ENCODE measurements at places on chromosomes 16 and 17.
A peak's percentile ranks its signal among the peaks of the same experiment; 100 is the strongest.

- DNase-seq, result peak; percentile 75
Observed at GRCh38 chr16:86044241-86044671, 145.3 kb downstream of the IRF8 start.

- DNase-seq, result no peak
Observed at GRCh38 chr17:73638556-73638955, 5.7 kb downstream of the SDK2 start.

- no peak for DNase-seq
Observed at GRCh38 chr16:35714665-35715064, 2255.3 kb downstream of the TP53TG3F start.

- DNase-seq, result no peak
Observed at GRCh38 chr16:22217890-22218730, 12.0 kb downstream of the EEF2K start.

- DNase-seq, result no peak
Observed at GRCh38 chr17:63542218-63542545, 8.1 kb upstream of the DCAF7 start.

DNA sequence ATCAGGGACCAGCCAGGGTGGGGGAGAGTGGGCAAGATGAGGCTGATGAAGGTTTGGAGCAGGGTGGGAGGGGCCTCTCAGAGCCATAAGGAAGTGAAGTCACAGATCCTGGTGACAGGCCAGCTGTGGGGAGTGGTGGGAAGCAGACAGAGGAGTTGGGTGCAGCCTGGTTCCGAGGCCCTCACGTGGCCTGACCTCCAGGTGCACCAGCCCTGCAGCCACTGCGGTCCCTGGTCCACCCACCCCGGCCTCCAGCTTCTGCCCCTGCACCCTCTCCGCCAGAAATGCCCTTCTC, 3.9 kb upstream of the ZFPM1 start:
- no peak for DNase-seq

GRCh38 chr17:59373882-59374495, 42.5 kb downstream of the YPEL2 start:
- DNase-seq, result no peak

DNA sequence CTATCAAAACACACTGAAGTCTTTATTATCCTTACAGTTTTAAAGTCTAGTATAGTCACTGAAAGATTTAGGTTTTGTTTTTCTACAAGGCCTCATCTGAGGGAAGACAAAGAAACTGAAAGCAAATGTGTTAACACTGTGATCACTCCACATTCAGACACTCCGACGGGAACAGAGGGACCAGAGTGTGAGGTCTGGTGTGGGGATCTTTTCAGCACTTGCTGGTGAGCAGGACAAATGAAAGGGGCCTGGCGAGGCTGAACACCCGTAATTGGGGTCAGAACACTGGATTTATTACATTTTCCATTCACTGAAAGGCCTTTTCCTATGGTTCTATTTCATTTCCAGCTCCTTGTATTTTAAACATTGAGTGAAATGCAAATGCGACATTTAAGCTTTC, 910.5 kb downstream of the CDH11 start:
- no peak for DNase-seq

GRCh38 chr17:82369211-82369610, 2.4 kb upstream of the UTS2R start:
- DNase-seq, result no peak

- DNase-seq, result no peak
Observed at GRCh38 chr17:76428511-76428910, 24.4 kb downstream of the UBE2O start.

DNA sequence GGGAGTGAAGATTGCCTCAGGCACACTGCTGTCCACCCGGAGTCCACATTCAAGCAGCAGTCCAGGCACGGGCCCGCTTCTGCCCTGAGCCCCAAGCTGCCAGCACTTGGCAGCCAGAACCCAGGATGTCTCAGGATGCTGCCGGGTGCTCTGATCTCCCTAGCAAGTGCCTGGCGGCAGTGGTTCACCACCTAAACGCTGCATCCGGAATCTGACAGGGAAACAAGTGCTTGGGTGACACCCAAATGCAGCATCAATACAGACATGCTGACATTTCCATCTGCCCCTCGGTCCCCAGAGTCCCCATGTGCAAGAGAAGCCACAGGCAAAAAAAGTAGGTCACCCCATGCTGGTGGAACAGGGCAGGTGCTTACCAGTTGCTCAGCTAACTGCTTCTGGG, 197.1 kb upstream of the RPL38 start:
- DNase-seq, result no peak

- DNase-seq, result no peak
Observed at GRCh38 chr17:55072898-55073297, 104.3 kb downstream of the STXBP4 start.

DNA sequence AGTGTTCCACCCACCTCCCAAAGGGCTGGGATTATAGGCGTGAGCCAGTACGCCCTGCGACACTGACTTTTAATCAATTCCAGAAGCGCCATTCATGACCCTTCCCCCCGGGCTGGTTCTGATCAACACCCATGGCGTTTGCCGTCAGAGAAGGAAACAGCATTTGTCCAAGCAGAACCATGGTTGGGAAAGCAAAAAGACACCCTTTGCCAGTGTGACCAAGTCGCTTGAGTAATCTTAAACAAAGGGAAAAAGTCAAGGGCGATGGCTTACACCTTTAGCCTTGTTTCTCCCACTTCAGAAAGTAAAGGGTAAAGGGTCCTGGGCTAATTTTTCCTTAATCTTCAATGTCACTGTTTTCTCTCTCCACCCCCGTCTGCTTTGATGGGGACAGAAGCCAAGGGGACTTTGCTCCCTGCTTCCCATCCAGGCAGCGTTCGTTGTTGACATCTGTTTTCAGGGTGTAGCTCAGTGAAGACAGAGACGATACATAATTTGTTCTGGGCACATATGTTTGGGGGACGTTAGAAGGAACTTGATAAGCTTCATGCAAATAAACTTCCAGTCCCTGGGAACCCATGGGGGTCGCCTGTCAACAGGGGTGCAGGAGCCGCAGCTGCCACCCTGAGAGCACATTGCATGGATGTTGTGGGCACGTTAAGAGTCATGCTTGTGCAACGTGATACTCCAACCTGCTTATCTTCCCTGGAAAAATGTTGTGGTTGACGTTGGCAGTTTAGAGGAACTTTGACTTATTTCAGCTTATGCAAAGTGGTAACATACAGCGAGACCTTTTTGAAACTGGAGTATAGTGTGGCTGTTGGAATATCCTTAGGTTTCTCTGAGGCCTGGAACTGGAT, 50.6 kb upstream of the TANGO6 start:
- DNase-seq, result no peak

- DNase-seq, result no peak
Observed at GRCh38 chr17:48228720-48229119, 121.2 kb downstream of the SNX11 start.

- DNase-seq, result no peak
Observed at GRCh38 chr17:81076141-81076679, 41.3 kb downstream of the BAIAP2 start.

DNA sequence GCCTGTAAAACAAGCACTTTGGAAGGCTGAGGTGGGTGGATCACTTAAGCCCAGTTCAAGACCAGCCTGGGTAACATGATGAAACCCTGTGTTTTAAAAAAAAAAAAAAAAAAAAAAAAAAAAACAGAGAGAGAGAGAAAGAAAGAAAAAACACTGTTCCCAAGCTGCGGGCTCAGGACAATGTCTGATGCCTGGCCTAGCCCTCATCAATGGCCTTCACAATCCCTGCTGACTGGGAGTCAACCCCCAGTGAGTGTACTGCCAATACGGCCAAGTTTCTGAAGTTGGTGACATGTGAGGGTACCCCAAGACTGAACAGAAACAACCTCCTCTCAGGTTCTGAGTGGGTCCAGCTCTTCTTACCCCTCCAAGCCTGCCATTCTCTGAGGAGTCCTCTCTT, 116.5 kb downstream of the ZNF778 start:
- DNase-seq, result no peak

DNA sequence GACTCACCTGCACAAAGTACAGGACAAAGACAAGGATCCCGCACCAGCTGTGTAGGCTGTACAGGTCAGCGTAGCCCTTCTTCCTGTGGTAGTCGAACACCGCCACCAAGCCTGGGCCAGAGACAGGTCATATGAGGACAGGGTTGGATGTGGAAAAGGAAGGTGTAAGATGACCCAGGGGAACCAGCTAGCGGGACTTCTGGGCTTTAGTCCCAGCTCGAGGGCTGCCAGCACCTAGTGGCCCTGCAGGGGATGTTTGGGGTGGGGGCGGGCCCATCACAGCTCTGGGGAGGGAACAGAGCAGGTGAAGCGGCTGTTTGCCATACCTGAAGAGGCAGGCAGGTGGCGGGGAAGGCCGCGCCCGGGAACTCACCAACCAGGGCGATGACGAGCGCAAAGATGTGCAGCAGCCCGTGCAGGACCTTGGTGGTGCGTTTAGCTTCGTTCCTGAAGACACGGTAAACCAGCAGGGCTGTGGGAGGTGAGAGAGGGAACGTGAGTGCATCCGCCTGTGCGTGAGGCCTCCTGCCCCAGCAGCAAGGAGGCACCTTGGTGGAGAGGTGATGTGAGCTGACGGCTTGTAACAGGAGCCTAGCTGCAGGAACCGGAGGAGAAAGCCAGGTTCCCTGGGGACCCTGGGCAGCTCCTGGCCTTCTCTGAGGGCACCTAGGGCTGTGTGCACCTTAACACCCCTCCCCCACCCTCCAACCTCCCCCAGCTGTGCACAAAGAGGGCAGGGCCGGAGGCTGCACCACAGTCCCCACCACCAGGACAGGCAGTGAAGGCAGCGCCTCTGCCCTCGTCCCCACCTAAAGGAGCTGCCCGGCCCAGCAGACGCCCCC, 10.2 kb downstream of the CYB561 start:
- DNase-seq, result no peak

GRCh38 chr16:68744744-68745280, 7.7 kb downstream of the CDH1 start:
- DNase-seq, result no peak

DNA sequence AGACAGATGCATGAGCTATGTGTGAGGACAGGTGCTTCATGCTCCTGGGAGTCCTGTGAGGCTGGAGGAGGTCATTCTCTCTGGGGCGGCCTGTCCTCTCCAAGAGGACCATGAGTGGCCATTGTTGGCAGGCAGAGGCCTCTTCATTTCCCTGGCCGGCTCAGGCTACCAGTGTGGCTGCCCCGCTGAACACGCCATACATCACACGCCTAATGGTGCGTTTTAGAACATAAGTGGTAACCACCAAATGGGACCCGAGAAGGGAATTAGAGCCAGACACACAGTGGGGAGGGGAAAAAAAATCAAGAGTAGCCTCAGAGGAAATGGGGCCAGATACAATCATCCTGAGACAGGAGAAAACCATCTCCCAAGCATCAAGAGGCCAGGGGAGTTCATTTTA, 140.0 kb downstream of the SPACA3 start:
- no peak for DNase-seq

DNA sequence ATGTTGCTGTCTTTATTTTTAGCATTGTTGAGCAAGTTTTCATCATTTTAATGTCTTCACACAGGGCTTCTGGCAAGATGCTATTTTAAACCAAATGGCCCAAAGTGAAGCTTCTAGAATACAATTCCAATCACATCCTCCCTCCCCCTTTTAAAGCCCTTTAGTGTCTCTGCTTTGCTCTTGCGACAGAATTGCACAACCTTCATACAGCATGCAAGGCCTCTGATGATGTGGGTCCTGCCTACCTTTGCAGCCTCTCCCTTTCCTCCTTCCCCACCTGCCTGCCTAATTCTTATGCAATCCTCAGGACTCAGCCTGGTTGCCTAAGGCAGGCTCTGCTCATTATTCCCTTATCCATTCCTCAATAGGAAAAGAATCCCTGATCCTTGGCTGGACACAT, 381.7 kb downstream of the SLC39A11 start:
- no peak for DNase-seq

- no peak for DNase-seq
Observed at GRCh38 chr17:75872434-75873351, 5.7 kb downstream of the TRIM47 start.

GRCh38 chr16:10252155-10252554, 69.9 kb upstream of the GRIN2A start:
- DNase-seq, result no peak

DNA sequence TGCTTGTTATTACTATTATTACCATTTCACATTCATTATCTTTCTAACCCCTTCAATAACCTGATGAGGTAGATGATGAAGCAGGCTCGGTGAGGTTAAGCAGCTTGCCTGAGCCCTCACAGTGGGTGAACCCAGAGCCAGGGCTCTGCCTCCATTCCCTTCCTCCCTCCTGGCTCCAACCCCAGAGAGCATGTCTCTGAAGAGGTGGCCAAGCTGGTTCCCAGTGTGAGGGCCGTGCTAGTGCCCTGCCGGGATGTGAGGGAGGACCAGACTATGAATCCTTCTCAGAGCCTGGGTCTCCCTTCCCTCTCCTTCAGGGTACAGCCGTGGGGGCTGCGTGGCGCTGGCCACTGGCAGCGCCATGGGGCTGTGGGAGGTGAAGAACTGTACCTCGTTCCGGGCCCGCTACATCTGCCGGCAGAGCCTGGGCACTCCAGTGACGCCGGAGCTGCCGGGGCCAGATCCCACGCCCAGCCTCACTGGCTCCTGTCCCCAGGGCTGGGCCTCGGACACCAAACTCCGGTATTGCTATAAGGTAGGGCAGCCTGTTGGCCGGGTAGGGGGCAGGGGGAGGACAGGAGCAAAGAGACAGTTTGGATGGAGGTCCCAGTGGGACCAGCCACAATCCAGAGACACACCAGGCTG, 49.6 kb downstream of the MRC2 start:
- DNase-seq, result no peak

- no peak for DNase-seq
Observed at GRCh38 chr17:72380737-72381136, 259.9 kb downstream of the SOX9 start.

All from HEK293T (cell line).